Natural killer cell treated with Interleukin-12 subunit alpha and Interleukin-12 subunit beta and Interleukin-15 and Interleukin-18, amount 100 ng/mL, for 72 hours (primary cell): ENCODE measurements at places on chromosomes 5 and 9. TPM values are rescaled to one million over a fixed set of nuclear protein-coding genes. Genes with fewer than 3 reads are reported as not detected.

RACK1 gene
- 1,525 TPM for total RNA-seq

PRELID2 gene
- 3.3 TPM for total RNA-seq

NR6A1 gene
- 3.8 TPM for total RNA-seq

IFNK gene
- not detected for total RNA-seq

SLC23A1 gene
- 0.36 TPM for total RNA-seq

OR13C4 gene
- total RNA-seq: not detected

ABO gene
- 0.25 TPM for total RNA-seq

PTGS1 gene
- total RNA-seq: 0.69 TPM

KIF12 gene
- not detected for total RNA-seq
